K562 (cell line): ENCODE measurements at places on chromosomes 2 and 18. TPM values are rescaled to one million over a fixed set of nuclear protein-coding genes. Genes with fewer than 3 reads are reported as not detected.

DNA sequence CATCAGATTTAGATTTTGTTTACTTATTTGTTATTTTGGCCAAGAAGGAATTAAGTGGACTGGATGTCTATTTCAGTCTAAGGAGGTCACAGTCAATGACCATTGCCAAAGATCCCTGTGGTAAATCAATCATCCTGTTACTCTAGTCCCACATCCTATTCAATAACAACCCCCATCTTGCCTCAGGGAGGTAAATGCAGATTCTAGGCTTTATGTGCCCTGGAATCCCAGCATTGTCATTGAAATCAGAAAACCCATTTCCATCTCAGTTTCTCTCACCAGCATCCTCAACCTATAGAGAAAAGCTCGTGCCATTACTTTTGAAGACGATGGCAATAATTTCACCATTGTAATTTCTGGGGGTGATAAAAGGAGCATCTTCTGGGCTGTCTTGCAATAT is 71.8 kb downstream of the SKA1 start:
- no peak for DNase-seq
- H3K36me3 ChIP-seq: no peaks in the 10 kb centered on the region
- H3K4me1 ChIP-seq: no peaks in the 10 kb centered on the region

- no peak overlapping the region for H3K4me3 ChIP-seq
- no peaks in the 10 kb centered on the region for H3K4me1 ChIP-seq
- DNase-seq: no peak
- peaks cover 23% of the 10 kb centered on the region for H3K27me3 ChIP-seq
These were observed 105.3 kb upstream of the SIX3 start for GRCh38 chr2:44836174-44836573.

Gene NBAS
- 91.2 and 95.8 TPM in 2 replicates for total RNA-seq

Gene GALNT5
- 47.4 and 54.7 TPM in 2 replicates for total RNA-seq

Gene DIS3L2
- total RNA-seq: 17.3 and 19.2 TPM in 2 replicates

Gene GNAL
- total RNA-seq: 0.04 TPM in 1 of 2 replicates, not detected in the other
